ENCODE measurements at places on chromosomes 7 and 10. TPM values are rescaled to one million over a fixed set of nuclear protein-coding genes. Genes with fewer than 3 reads are reported as not detected.

Gene TMEM229A
- total RNA-seq = not detected

Gene GIMAP7
- 0.30 TPM for total RNA-seq

Gene ITIH5
- not detected for total RNA-seq

Gene MKX
- not detected for total RNA-seq

Gene LRIT1
- total RNA-seq = not detected
